Karpas-422 (cell line): ENCODE measurements at places on chromosomes 3 and 15. TPM values are rescaled to one million over a fixed set of nuclear protein-coding genes. Genes with fewer than 3 reads are reported as not detected.

- no peak for DNase-seq
Observed at GRCh38 chr3:60594025-60594424, 657.2 kb downstream of the FHIT start.

GRCh38 chr3:108329947-108330346, 33.6 kb downstream of the HHLA2 start:
- DNase-seq, result no peak

GRCh38 chr3:34207002-34207401, 408.6 kb downstream of the PDCD6IP start:
- no peak for DNase-seq

GRCh38 chr15:60442763-60443162, 36.2 kb downstream of the ICE2 start:
- DNase-seq, result no peak

GRCh38 chr15:100254285-100254684, 87.5 kb downstream of the ADAMTS17 start:
- no peak for DNase-seq

- no peak for DNase-seq
Observed at GRCh38 chr3:118688396-118688884, 346.2 kb downstream of the IGSF11 start.

DNA sequence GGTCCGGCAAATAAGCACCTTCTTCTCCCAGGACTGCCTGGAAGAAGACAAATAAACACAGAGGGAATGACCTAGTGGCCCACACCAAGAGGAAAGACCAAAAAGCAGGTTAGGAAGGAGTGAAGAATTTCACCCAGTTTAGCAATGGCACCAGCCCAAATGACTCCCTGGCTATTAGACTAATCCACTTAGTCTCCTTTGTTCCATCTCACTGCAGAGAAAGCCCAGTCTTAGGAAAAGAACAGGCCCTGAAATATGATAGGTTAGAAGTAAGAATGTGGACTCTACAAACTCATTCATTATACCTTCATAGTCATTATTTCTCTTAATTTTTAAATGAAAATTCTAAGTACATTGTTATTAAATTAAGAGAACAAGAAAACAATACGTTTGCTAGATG, 23.2 kb downstream of the SERPINI2 start:
- no peak for DNase-seq

DNA sequence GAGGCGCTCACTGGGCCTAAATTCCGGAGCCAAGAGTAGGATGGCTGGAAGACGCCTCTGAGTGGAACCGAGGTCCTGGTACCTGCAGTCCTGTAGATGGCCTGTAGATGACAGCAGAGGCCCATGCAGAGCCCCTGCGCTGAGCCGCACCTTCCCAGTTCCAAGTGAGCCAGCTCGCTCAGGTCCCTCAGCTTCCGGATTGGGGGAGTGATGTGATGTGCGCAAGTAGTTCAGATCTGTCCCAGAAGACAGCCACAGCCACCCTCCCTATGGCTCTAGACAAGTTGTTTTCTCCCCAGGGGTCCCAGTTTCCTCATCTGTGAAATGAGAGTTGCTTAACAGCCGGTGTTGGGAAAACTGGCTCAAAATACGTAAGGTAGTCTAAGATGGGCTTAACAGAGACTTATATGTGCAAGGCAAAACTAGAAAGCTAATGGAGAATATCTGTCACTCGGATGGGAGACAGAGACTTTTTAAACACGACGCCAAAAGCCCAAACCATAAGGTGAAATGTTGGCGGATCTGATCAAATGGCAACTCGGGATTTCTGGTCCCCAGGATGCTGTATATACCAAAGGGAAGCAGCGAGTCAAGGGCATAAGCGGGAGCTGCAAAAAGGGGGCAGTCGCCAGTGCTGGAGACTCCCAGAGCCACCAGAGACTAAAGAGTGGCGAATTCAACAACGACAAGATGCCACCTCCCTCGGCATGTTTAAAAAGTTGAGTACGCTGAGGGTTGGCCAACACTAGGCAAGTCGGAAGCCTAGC, 765 bp upstream of the MAPKAPK3 start:
- DNase-seq, result peak; percentile 94

DNA sequence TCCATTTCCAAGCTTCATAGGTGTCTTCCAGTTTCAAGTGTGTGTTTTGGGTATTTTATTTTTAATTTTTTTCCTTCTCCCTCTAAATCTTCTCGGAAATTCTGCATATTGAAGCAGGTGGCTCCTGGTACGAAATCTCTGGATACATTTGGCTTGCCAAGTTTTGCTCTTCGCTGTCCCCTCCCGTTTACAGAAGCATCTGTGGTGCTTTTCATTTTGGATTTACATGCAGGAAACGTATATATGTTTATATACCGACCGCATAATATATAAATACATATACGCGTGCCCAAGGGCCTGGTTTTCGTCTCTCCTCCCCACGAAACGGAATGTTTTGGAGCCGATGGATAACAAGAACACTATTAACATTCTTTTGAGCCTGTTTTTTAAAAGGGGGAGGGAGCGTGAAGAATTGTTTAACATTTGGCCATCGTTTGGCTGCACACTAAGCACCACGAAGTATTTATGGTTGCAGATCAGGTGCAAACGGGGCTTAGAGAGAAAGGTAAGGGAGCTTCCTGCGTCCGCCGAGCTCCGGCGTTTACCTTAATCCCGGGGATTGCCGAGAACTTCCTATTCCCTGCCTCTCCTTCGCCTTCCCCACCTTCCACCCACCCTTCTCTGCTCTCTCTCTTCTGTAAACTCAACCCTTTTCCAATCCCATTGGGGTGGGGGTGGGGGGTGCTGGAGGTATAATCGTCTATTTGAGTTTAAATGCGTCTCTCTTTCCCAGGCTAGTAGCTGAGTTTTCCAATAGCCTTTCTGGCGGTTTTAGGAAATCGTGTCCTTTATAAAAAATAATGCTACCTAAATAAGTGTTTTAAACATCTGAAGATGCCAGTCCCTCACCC, 1.1 kb upstream of the NLGN1 start:
- no peak for DNase-seq

- no peak for DNase-seq
Observed at GRCh38 chr15:86839502-86839901, 759.8 kb downstream of the AGBL1 start.

GRCh38 chr3:45595364-45596195, 1.0 kb downstream of the LIMD1 start:
- DNase-seq, result peak; percentile 39

DNA sequence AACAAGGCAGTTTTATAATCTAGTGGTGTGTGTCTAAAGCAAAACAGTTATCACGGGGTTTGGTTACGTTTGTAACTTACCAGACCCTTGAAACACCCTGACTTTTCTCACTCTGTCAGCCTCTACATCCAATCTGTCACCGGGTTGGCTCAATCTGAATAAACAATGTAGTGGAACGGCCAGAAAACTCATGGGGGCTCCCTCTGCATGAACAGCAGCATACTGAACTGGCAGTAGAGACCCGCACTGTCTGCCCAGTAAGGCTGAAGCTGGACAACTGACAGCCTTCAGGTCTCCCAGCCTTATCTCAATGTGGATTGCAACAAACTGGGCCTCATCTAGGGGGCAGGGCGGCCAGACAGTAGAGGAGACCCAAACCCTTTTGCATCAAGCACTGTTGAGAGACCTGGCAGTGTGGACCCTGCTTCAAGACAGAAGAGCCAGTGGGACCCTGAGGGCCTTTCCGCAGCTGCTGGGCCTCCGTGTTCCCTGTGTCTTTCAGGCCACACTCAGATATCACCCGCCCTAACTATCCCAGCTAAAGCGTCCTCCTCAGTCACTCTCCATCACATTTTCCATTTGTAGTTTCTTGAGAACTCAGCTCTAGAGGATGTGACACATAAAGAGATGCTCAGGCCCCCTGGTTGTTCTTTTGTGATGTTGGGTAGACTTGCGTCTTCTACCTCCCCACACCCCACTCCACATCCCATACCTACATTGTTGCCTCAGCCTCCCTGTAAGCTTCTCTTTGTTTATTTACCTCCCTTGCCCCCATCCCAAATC, 181.2 kb upstream of the NR2E3 start:
- DNase-seq, result no peak

GRCh38 chr3:198079771-198080520, 119.9 kb downstream of the LMLN start:
- no peak for DNase-seq

DNA sequence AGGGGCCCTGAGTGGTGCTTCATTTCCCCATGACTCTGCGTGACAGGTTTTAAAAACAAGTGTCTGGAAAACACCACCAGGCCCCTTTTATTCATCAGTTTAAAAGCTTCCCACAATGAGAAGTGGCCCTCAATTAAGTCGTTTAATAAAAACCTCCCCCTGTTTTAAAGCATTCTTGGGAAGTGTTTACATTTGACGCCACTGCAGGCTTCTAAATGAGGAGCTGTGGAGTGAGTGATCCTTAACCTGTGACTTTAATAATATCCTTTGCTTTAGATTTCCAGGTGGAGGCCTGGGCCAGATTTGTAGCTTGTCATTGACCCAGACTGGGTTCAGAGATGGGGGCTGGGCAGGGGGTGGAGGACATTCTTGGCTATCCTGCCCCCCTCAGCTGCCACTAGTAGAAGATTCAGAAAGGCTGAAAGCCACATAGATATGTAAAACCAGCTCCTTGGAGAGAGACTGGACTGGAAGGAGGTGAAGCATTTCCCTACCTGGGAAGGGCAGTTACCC, 11.3 kb downstream of the CGNL1 start:
- DNase-seq, result no peak

DNA sequence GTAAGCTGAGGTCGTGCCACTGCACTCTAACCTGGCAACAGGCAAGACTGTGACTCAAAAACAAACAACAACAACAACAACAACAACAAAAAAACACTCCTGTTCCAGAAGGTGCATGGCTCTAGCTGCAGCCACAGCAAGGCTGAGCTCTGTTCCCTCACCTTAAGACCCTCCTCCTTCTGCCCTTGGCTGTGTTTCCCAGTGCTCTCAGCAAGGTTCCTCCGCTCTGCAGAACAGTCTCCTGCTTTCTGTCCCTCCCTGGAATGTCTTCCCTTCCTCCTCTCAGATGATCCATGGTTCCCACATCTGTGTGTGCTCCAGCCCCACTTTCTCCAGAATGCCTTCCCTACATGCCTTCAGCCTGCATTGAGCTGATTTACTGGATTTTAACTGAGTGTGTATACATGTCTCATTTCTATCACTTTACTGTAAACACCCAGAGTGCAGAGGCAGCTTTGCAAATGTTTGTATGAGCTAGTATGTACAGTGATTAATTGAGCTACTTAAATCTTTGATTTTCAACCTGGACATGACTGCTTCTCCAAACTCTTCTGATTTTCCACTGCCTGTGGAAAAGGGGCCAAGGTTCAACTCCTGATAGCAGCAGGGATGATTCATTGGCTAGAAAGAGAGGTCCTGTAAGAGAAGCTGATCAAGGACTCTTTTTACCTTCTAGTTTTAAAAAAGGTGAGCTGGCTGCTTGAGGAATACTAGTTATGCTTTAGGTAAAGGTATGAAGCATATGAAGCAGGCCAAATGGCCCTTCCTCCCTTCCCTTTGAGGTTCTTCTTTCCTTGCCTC, 14.7 kb downstream of the ANKUB1 start:
- no peak for DNase-seq

DNA sequence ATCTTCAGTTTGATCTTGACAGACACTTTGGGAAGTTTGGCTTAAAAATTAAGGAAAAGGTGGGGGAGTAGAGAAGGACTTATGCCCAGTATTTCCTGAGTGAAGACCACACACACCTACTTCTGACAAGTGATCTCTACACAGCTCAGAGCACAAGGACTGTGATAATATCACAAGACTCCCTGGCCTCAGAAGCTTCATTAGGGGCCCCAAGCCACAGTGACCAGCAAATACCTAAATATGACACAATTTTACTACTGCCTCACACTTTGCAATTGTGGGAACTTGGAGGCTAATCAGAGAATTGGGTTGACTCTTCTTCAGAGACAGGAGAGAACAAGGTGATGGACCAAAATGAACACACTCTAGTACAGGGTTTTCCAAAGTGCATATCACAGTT, 2.6 kb downstream of the ILDR1 start:
- DNase-seq, result no peak

DNA sequence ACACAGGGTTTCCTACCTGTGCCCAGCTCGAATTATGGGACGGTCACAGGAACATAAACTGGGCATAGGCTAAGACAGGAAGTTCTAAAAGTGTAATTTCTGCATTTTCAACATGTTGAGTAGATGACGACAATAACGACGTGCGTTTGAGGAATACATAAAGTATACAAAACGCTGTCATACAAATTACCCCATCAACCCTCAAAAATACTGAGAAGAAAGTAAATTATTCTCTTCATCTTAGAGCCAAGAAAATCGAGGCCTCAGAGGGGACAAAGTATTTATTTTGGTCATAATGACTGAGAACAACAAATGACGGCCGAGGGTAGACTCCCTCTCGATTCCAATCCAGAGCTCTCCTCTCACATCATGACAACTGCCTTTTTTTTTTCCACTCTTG, 60.8 kb downstream of the RUBCN start:
- no peak for DNase-seq

- no peak for DNase-seq
Observed at GRCh38 chr3:119245778-119246177, 5.1 kb upstream of the B4GALT4 start.

DNA sequence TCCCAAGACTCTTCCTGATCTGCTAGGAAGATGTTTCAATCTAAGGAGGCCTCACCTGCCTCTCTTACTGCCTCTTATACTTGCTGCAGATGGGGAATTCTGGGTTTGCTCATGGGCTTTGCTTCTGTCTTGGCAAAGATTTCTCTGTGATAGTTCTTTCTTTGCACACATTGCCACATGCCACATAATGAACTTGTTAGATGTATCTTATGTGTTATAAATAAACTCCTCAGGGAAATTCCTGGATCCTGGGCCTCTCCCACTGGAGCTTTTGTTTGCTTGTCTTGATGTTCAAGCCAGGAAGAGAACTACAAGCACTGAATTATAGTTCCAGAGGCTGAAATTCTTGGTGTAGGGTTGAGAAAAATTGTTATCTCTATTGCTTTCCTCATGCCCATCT, 12.2 kb downstream of the RTP1 start:
- DNase-seq, result no peak

C2CD4B gene
- total RNA-seq, result not detected in 2 replicates

GP5 gene
- not detected in 2 replicates for total RNA-seq

REC114 gene
- total RNA-seq, result not detected in 2 replicates

SNUPN gene
- total RNA-seq, result 18.9 and 33.9 TPM in 2 replicates

CDCP1 gene
- not detected in 2 replicates for total RNA-seq

CASR gene
- not detected in 2 replicates for total RNA-seq

STRA6 gene
- 0.18 TPM in 1 of 2 replicates, not detected in the other for total RNA-seq

GPR149 gene
- not detected in 2 replicates for total RNA-seq

MYO1E gene
- 0.25 and 1.5 TPM in 2 replicates for total RNA-seq

MAGI1 gene
- total RNA-seq, result 0.71 TPM in 1 of 2 replicates, not detected in the other

GOLGA8G gene
- not detected in 2 replicates for total RNA-seq
